Left kidney (tissue), 8 donors: ENCODE measurements at places on chromosomes 1 and 21. TPM values are rescaled to one million over a fixed set of nuclear protein-coding genes. Genes with fewer than 3 reads are reported as not detected.

The RGS13 gene
- not detected for polyA plus RNA-seq

DNA sequence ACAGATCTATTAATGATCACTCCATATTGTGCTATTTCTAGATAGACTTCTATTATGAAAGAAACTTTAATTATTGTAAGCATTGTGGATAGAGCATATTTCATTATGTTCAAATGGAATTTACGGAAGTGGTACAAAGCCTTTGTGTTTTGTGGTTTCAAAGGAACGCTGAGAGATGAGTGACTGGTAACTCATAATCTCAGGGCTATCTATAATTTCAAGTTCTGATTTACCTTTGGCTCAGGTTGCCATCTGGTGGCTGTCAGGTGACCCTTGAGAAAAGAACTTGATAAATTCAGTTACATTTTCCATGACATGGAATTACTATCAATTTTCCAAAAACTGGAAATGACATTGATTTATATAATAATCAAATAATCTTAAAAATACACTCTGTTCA is 12.2 kb downstream of the NTNG1 start:
- no peak for DNase-seq

GRCh38 chr1:93518516-93518915 is 70.6 kb downstream of the FNBP1L start:
- DNase-seq: no peak

DNA sequence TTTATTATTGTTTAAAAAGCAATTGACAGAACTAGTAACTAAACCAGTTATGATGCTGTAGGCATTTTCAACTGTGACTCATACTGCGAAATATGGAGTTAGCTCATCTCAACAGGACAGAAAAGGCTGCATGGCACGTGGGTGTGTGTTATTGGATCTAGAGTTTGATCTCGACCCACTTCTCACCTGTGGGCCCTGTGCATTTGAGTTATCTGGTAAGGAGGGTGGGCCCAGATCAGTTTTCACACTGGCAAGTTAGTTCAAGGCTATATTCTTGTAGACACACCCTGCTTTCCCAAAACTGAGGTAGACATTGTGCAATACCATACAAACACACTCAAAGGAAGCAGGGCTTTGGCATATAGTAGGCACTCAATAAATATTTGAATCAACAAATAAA is 71.3 kb upstream of the PRDX6 start:
- no peak for DNase-seq

The SH2D2A gene
- polyA plus RNA-seq: 0.52 TPM

DNA sequence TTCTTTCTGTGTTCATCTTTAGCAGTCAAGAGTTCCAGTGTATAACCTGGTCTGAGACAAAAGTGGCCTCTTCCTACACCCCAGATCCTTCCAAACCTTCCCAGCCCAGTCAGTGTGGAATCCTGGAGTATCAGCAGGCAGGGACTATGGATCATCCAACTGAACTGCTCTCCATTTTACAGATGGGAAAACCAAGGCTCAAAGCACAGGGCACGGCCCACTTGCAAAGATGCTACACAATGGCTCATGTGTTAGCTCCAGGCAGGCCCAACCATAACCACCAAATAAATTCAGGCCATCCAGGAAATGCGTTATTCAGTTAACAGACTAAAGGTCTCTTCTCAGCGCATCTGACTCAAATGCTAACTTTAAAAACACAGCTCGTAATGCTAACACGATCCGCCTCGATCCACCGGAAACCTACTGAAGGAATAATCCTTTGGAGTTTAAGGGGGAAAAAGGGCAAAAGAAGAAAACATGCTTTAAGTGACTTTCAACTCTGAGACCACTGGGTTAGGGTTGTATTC is 7.1 kb downstream of the GLIS1 start:
- no peak for DNase-seq

The ESRRG gene
- polyA plus RNA-seq: 45.0 TPM

GRCh38 chr21:38120984-38121855 is 135.6 kb upstream of the KCNJ15 start:
- DNase-seq: peak; percentile 10

GRCh38 chr1:240652549-240652948 is 40.6 kb upstream of the GREM2 start:
- peak; percentile 26 for DNase-seq

DNA sequence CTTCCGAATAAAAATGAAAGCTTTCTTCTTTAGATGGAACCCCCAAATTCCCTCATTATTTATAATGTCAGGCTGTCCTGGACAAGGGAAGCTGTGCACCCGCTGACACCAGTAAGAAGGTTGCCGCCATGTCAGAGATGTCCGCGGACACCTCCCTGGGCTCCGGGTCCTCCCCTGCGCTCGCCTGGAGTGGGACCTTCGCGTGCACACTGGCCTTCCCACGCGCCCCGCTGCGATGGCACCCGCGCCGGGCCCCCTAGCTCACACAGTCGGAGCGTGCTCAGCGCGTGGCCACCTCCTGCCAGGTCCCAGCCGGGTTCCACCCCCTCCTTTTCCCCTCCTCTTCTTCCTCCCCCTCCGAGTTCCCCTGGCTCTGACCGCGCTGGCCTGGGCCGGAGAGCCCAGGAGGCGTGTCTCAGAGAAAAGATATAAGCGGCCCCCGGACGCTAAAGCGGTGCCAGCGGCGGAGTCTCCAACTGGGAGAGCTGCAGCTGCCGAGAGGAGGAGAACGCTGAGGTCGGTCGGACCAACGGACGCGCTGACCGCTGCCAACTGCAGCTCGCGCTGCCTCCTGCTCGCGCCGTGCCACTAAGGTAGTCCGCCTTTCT is at the start of gene G0S2:
Gene G0S2, plus strand, starts transcription at position 456 of the 608 bp plus-strand sequence. CDS start 273 bp downstream, outside the sequence.
- DNase-seq: peak; percentile 46

GRCh38 chr1:229427572-229427971 is 6.3 kb downstream of the ACTA1 start:
- no peak for DNase-seq

GRCh38 chr21:40842197-40842552 is 4.8 kb downstream of the DSCAM start:
- DNase-seq: no peak

DNA sequence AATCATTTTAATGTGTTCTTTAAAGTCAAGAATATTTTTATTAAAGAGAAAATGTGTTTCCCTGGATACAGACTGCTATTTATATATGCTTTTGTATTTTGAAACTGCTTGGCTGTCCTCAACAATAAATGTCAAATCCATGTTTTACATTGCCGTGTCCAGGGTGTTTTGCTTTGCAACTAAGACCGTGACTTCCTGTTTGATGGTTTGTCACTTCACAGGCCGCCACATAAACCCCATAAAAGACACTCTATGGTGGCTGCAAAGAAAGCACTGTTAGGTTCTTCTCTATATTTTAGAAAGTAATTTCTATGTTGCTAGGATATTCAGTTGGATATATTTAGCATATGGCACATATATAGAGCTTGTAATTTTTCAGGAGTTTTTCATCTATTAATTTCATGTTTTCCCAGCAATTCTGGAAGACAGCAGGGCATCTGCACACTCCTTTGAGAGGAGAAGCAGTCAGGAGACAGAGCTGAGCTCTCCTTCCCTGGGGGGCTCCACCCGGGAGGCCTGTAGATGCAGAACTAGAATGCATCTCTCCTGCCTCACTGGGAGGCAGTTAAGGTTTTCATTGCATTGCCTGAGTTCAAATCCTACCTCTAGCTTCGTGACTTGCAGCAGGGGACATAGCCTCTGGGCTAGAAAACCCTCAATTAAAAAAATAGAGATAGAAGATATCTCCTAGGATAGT is 33.1 kb downstream of the PRDM2 start:
- no peak for DNase-seq

- no peak for DNase-seq
Measured at GRCh38 chr21:33668180-33668579, 25.9 kb downstream of the ITSN1 start.

- DNase-seq: no peak
Measured at GRCh38 chr1:200917291-200917817, 22.7 kb downstream of the INAVA start.

DNA sequence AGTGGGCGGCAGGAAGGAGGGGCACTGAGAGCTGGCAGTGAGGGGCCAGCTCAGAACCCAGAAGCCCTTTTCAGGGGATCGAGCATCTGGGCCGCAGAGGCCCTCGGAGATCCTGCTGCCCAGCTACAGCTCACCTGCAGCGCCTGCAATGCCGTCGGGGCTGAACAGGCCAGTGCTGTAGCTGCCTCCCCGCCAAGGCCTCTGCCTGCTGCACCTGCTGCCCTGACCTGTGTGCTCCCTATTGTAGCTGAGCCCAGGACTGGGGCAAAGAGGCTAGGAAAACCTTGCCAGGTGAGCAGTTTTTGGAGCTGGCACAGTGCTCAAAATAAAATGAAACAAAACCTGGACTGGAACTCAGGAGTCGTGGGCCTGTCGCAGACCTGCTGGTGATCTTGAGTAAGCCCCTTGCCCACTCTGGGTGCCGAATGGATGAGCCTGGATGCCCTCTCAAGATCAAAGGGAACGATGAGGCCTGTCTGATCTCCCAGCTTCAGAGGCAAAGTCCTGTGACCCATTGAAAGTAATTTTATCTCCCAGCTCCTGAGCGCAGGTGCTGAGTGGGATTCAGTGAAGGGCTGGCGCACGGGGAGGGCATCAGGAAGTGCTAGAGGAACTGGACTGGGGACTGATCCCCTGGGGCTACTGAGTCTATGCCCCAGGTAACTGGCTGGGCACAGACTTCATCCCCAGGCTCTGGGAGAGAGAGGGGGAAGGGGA is 154.6 kb downstream of the FOXD2 start:
- DNase-seq: no peak

The ABCD3 gene
- 76.7 TPM for polyA plus RNA-seq

The EFHD2 gene
- polyA plus RNA-seq: 9.2 TPM
